CD4-positive, alpha-beta T cell treated with Interleukin-15 for 1 hour (primary cell): ENCODE measurements at places on chromosomes 5 and 9.

- no peak for DNase-seq
Measured at GRCh38 chr9:121945849-121946248, 147.3 kb downstream of the TTLL11 start.

DNA sequence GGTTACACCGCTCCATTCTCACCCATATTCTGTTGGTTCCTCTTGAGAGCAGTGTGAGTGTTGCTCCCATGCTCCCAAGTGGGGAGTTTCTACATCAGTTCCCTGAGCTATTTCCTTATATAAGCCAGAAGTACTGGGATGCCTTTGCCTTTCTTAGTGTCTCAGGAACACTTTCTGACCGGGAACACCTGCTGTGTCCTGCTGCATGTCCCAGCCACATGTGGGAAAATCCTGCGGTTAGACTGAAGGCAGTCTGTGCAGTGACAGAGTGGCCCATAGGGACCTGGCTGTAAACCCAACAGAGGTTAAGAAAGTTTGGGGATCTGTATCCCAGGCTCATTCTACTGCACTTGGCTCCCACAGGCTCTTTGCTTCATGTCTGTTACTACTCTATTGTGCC lies 126.0 kb downstream of the EGFLAM start:
- DNase-seq, result no peak

DNA sequence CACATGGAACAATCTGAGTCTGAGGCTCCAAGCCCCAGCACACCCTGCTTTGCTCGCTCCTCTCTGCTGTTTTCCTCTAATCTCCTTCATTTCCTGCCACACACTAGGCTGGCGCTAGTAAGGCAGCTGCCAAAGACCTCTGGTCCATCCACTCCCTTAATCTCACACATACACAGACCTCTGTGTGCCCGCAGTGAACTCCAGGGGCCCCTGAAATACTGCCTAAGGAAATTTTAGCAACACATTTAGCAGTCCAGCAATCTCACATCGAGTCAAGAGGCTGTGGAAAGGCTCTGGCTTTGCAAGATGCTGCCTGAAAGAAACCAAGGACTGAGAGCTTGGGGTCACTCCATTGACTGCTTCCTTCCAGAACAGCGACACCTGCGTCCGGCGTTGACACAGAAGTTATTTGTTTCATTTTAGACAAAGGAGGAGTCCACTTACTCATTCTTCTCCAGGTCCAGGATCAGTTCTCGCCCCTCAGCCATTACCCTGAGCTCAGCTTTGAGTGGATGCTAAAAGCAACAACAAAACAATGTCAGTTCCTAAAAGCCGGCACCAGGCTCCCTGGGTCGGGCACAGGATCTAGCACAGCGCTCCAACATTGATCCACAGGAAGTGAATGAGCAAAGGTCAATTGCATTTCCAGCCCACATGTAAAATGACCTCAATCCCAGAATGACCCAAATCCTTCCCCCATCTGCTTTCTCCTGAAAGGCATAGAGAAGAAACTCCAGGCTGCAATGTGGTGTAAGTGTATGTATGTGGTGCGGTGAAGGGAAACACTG lies 11.5 kb downstream of the ADAM19 start:
- DNase-seq, result no peak

GRCh38 chr9:136306211-136307208 lies 2.6 kb upstream of the CCDC187 start:
- no peak for DNase-seq
